ENCODE measurements at places on chromosomes 13 and 19. TPM values are rescaled to one million over a fixed set of nuclear protein-coding genes. Genes with fewer than 3 reads are reported as not detected.
A peak's percentile ranks its signal among the peaks of the same experiment; 100 is the strongest.

Gene CAPN12
- total RNA-seq: 0.16 TPM

DNA sequence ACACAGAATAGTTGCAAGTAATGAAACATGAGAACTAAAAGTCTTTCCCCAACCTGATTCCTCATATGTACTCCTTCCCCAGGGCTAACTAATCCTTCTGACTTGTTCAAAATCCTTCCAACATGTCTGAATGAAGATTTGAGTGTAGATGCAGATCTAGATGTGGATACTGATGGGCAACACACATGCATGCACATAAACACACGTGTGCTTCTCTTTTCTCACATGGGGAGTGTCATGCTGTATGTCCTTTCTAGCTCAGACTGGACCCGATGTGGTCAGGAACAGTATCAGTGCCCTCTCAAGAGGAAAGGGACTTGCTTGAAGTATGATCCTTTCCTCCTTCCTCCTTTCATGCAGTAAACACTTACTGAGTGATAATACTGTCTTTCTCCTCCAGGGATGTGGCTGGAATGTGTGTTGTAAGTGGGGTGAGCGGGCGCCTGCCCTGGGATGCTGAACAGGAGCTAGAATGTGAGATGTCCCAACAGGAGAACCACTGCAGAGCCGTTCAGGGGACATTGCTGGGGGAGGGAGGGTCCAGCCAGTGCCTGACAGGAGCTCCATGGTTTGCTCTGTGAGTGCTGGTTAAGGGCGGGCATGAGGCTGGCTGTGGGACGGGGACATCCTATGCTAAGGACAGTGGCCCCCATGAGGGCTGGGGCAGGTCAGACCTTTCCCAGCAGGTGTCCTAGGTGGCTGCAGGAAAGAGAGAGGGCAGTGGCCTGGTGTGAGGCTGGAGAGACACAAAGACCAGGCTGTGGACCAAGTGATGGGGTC, 146.9 kb downstream of the TEX29 start:
- H3K4me1 ChIP-seq: no peaks in the 10 kb centered on the region
- no peak overlapping the region for H3K4me3 ChIP-seq
- H3K36me3 ChIP-seq: no peaks in the 10 kb centered on the region
- no peak for DNase-seq

Gene ZNF681
- 6.1 TPM for total RNA-seq

DNA sequence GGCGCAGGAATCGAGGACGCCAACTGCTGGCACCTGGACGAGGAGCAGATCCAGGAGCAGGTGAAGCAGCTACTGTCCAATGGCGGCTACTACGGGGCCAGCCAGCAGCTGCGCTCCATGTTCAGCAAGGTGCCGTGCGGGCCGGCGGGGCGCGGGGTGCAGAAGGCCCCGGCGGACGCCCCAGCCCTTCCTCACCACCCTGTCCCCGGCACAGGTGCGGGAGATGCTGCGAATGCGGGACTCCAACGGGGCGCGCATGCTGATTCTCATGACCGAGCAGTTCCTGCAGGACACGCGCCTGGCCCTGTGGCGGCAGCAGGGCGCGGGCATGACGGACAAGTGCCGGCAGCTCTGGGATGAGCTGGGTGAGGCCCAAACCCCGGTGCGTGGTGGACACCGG, 13.6 kb downstream of the ZSWIM4 start:
- H3K4me1 ChIP-seq: no peaks in the 10 kb centered on the region
- no peaks in the 10 kb centered on the region for H3K27me3 ChIP-seq
- no peak overlapping the region for H3K27ac ChIP-seq
- DNase-seq: no peak

Gene IZUMO1
- not detected for total RNA-seq

- H3K27ac ChIP-seq: no peak overlapping the region
- no peak for DNase-seq
- H3K4me1 ChIP-seq: no peaks in the 10 kb centered on the region
Observed at GRCh38 chr13:31797154-31797775, 57.9 kb downstream of the RXFP2 start.

DNA sequence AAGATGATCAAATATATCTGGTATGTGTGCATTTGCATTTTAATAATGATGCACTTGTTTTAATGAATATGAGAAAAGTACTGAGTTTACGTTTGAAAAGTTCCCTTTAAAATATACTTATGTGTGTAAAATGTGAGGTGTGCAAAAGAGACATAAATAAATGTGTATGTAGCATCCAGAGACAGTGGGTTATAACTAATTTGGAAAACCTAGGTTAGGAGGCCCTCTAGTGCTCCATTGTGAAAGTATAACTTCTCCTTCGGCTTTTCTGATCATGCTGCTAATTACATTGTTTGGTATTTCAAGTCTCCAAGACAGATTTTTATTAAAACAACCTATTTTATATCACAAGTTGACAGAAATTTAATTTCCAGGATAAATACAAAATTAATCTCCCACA, 30.1 kb downstream of the SCEL start:
- no peaks in the 10 kb centered on the region for H3K27me3 ChIP-seq
- H3K27ac ChIP-seq: no peak overlapping the region
- no peak overlapping the region for H3K4me3 ChIP-seq
- no peaks in the 10 kb centered on the region for H3K4me1 ChIP-seq
- DNase-seq: no peak
- H3K36me3 ChIP-seq: no peaks in the 10 kb centered on the region

DNA sequence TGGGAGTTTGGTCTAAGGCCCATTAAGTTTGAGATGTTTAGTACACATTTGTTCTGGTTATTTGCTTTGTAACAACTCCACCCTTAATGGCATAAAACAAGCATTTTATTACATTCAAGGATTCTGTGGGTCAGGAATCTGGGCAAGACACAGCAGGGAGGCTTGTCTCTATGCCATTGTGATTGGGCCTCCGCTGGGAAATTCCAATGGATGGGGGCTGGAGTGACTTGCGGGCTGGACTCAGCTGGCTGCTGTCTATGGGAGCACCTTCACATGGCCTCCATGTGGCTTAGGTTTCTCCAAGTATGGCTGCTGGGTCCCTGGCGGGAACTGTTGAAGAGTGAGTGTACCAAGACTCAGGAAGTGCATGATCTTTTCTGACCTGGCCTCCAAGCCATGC, 159.0 kb downstream of the PAN3 start:
- H3K4me3 ChIP-seq: no peak overlapping the region
- no peaks in the 10 kb centered on the region for H3K4me1 ChIP-seq
- H3K36me3 ChIP-seq: no peaks in the 10 kb centered on the region
- H3K27me3 ChIP-seq: no peaks in the 10 kb centered on the region
- no peak for DNase-seq

Gene PIN1
- total RNA-seq: 71.3 TPM

DNA sequence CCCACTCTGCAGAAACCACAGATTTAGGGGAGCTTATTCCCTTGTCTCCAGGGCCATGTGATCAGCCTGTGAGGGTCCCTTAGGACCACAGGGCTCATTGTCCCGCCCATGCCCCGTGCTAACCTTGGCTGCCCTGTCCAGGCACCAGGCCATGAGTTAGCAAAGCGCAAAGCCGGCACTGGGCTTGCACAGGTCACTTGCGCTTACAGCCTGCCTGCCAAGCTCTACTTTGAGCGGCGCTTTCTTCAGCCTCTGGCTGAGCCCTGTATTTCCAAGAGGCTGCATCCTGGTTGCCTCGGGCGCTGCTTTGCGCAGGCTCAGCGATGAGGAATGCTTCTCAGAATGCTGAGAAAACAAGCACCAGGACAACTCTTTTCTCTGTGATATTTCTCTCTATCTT, 188.0 kb downstream of the TDRD3 start:
- no peak for DNase-seq
- no peaks in the 10 kb centered on the region for H3K36me3 ChIP-seq
- peak overlapping the region; percentile 73 for H3K27ac ChIP-seq
- no peak overlapping the region for H3K4me3 ChIP-seq

Measured in breast epithelium (tissue), 4 donors.